ENCODE measurements at places on chromosomes 12 and 14.

DNA sequence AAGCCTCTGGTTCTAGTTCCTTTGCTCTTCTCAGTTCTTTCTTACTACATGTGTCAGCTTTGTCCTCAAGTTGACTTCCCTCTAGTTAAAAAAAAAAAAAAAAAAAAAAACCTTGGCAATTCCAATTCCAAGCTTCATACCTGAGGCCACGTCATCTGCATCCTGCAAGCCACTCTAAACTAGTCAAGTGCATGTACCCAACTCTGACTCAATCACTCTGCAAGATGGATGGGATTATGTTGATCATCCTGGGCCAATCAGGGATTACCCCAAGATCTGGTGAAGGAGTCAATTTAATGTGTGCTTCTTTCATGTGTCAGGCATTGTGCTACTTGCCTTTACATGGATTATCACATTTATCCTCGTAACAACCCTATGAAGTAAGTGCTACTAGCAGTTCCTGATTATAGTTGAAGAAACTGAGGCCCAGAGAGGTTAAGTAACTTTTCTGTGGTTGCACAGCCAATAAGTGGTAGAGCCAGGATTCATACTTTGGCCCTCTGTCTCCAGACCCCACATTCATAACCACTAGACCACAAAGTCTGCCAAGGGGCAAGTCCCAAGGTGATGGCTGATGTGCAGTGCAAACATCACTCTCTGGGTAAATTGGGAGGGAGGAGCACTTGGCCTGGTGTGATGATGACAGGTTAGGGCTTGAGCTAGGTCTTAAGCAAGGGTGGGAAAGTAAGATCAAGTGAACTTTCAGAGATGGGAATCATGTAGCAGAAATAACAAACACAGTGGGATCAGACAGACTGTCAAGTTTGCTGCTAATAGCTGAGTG is 17.3 kb upstream of the CCND2 start:
- no peak for DNase-seq

DNA sequence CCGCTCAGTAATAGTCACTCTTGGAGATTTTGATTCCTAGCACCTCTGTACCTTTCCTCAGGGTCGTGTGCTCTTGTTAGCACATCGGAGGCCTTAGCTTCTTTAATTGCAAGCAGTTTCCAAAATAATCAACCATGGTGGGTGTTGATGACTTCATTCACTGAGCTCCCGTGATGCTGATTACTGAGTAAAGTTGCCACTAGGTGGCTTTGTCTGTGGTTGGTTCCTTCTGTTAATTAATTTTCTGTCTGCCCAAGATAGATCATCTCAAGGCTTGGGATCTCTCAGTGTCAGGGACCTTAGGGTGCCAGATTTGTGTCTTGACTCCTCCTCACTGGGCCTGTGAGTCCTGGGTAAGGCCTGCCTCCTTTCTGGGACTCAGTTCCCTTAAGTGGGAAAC is 54.3 kb downstream of the PTPN11 start:
- DNase-seq = no peak

- DNase-seq = no peak
Measured at GRCh38 chr12:84069699-84070098, 842.9 kb downstream of the SLC6A15 start.

- peak; percentile 66 for DNase-seq
Measured at GRCh38 chr14:77320238-77320935, at the start of gene POMT2. POMT2 (minus strand) TSS chr14:77320883; CDS start chr14:77320681, 202 bp downstream.

GRCh38 chr14:77489041-77489440 is 9.6 kb downstream of the ISM2 start:
- DNase-seq = no peak
